ENCODE measurements at places on chromosomes 13 and 19.

GRCh38 chr19:9883231-9883758 is 48.2 kb downstream of the PIN1 start:
- no peak for DNase-seq

- no peak for DNase-seq
Measured at GRCh38 chr19:18730885-18731513, 47.5 kb downstream of the CRTC1 start.

DNA sequence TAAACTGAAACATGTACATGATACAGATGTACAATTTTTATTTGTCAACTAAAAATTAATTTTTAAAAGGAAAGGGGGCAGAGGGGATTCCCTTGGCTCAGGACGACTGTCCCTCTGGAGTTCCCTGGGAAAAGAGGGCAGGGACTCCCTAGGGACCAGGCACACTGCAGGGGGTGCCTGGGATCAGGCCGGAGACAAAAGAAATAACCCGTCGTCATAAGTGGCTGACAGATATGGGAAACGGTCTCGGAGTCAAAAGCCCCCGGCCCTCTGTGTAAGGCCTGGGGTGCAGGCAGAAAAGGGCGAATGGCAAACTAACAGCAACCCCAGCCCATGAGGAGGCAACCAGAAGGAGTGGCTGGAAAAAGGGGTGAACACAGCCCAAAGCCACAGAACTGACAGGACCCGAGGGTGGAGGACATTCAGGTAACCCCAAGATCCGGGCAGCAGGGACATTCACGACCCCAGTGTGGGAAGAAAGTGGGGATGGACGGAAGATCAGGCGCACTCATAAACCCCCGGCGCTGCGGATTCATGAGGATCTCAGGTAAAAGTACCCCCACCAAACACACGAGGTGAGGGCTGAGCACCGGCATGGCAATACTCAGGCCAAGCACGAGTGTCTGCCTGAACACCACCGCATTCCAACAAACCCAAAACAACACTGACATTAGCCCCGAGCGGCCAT is 6.7 kb downstream of the MLLT1 start:
- DNase-seq: no peak

DNA sequence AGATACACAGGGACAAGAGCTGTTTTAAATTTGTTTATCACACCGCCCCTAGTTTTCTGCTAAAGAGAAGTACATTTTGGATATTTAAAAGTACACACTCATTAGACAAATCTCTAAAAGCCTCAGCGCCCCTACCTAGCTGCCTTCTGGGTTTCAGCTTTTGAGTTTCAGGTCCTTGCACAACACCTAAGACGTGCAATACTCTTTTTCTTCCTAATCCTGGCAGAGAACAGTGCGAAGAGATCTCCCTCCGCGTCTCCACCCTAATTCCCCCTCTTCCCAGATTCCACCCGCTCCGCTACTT is 421 bp upstream of the KLF5 start:
- no peak for DNase-seq

DNA sequence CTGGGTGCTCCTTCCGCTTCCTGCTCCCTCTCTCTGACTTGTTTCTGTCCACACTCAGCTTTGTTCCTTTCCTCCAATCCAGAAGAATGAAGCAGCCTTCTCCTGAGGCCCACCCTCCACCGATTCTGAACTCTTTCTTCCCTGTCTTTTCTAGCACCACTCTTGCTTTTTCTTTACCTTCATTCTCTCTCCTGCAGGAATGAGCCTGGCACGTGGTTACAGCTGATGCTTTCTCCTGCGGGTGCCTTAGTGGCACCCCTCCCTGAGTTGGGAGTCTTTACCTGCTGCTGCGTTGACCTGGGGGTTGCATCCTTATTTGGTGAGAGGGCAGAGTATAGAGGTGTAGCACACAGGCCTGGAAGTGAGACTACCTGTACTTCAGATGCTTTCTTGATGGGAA is 6.2 kb downstream of the UBAC2 start:
- no peak for DNase-seq

DNA sequence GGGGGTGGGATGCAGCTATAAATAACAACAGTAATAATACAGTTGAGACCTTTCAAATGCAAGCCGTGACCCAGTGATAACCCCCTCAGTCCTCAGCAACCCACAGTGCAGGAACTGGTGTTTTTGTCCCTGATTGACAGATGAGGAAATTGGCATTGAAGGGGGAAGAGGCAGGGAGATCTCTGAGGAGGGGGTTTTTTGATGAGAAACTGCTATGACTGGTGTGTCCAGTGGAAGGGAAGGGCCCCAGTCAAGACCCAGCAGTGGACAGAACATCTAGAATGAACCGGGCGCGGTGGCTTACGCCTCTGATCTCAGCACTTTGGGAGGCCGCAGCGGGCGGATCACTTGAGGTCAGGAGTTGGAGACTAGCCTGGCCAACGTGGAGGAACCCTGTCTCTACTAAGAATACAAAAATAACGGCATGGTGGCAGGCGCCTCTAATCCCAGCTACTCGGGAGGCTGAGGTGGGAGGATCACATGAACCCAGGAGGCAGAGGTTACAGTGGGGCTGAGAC is 1.9 kb downstream of the MAP1S start:
- no peak for DNase-seq

GRCh38 chr19:10747271-10747670 is 29.4 kb downstream of the DNM2 start:
- DNase-seq: no peak

DNA sequence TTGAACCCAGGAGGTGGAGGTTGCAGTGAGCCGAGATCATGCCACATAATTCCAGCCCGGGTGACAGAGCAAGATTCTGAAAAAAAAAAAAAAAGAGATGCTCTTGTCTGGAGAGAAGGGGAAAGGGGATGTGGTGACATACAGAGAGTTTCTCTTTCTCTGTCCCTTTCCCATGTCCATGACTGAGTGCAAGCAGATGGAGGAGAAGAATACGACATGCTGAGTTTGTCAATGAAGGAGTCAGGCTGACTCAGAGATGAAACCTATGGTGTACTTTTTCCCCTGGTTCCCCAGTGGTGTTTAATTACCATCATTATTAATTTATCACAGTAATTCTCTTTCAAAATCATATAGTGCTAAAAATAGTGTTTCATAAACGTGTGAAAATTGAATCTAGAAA is 448.8 kb downstream of the FOXO1 start:
- no peak for DNase-seq

GRCh38 chr19:32131005-32131404 is 214.4 kb upstream of the ZNF507 start:
- no peak for DNase-seq

DNA sequence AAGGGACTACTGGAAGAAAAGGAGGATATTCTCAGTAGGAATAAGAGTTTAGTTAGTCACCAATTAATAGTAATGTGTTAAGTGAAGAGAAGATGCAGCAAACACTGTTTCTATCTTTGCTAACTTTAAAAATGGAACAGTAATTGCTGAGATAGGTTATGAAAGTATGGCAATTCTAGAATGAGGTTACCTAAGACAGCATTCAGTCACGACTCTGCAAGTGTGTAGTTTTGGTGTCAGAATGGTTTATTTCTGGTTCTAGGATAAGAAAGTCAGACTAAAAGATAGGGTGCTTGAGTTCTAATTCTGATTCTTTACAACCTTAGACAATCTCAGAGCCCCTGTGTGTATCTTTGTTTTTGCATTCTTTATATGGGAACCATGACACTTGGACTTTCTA is 138.1 kb downstream of the POU4F1 start:
- DNase-seq: no peak

DNA sequence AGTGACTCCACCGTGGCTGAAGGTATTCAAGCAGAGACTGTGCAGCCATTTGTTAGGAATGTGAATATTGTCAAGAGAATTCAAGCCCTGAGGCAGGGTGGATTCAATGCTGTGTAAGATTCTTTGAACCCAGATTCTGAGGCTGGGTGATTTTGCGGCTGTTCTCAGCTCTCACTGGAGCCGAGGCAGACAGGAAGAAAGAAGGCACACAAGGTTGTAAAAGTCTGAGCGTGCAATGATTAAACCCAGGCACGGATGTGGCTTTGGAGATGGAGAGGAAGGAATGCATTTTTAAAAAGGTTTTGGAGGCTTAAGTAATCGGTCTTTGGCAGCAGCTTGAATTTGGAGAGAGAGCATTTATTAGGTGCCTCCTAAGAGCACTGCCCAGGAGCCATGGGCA is 187.9 kb downstream of the KATNAL1 start:
- no peak for DNase-seq

- no peak for DNase-seq
Measured at GRCh38 chr19:12967907-12968306, 1.5 kb upstream of the DAND5 start.

DNA sequence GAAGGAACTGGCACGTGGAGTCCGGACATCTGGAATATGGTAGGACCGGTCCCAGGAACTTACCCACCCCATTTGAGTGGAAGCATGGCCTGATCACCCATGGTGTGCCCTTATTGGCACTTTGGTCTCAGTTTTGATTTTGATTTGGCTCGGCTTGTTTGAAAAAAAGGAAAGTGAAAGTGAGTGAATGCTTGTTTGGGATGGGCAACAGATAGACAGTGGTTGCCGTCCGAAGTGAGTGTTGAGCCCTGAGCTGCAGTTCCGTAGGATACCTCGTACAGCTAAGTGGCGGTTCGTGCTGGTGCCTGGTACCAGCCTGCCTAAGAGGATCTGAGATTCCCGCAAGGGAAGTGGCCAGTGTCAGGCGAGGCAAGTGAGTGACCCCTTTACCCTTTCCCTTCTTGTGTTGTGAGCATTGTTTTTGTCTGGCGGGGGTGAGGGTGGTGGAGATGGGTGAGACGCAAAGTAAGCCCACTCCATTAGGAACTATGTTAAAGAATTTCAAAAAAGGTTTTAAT is 605.8 kb downstream of the UQCRFS1 start:
- DNase-seq: no peak

DNA sequence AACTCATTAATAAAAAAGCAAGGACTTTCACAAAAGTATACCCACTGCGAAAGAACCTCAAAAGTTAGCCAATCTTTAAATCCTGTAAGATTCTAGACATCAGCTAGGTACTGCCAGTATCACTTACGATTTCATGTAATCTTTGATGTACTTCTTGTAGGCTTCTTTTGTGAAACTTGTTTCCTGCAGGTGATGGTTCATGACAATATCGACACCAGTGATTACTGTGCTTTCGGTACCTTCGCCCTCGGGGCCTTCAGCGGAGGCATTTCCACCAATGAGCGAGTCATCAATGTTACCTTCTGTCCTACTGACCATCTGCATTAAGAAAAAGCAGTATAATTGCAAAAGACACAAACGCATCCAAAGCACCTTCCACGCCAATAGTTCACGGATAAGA is 1.1 kb downstream of the TPT1 start:
- DNase-seq: no peak

- DNase-seq: no peak
Measured at GRCh38 chr19:38945562-38946228, 15.0 kb downstream of the MRPS12 start.

DNA sequence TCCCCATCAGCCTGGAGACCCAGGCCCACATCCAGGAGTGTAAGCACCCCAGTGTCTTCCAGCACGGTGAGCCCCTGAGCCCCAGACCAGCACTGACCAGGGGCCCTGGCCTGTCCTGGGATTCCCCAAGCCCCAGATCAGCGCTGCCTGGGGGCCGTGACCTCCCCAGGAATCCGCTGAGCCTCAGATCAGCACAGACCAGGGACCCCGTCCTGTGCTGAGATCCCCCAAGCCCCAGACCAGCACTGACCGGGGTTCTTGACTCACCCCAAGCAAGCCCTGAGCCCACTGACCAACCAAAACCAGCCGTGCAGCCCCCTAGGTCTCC is 5.7 kb downstream of the MCOLN1 start:
- DNase-seq: no peak

DNA sequence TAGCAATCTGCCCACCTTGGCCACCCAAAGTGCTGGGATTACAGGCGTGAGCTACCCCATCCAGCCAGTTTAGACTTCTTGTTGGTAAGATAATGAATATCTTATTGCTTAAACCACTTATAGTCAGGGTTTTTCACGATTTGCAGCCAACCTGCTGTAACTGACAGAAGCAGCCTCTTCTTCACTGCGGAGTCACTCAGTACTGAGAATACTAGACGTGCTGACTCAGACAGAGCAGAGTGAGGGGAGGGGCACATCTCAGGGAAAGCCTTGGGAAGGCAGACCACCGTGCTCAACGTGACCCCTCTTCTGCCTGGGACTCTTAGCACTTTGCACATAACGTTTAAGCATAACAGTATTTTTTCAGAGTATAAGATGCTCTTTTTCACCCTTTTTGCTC is 74.3 kb upstream of the ARHGEF7 start:
- DNase-seq: no peak

DNA sequence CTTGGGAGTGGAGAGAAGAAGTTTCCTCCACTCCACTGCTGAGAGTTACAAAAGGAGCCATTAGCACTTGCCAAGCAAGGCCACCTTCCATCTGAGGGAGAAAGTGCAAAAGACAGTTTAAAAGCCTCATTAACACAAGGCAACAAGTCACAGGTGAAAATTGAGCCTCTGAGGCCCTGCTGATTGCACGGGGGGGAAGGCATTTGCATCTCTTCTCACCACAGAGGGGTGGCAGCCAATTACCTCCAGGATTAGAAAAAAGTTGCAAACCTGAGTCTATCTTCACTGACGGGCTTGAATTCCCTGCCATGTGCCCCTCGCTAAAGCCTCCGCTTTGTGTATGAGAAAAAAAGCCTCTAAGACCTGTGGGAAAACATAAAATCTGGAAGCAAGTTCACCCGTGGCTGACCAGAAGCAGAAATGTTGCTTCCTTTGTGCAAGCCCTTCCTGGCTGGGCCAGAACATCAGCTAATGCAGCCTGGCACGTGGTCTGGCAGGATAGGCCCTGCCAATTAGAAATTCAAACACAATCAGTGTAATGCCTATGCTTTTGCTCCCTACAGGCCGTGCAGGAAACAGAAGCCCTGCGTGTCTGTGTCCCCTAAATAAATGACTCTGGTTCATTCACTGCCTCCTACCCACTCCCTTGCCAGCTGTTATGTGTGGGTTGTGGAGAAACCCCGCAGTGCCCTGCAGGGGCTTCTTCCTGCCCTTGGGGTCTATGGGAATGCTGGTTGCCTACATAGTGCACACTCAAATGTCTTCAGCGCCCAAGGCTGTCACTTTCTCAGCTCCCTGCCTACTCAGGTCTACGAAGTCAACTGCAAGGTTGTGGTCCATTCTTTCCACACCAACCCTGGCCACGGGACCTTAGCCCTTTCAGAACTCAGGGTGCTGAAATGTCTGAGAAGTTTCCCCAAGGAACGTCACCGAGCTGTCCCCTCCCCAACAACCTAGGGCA is 150.2 kb downstream of the UQCRFS1 start:
- no peak for DNase-seq

- DNase-seq: no peak
Measured at GRCh38 chr13:79155883-79156282, 250.2 kb downstream of the RBM26 start.

Data from hematopoietic multipotent progenitor cell treated with erythropoietin and hydrocortisone succinate and interleukin-3 and kit ligand, for 17 days (in vitro differentiated cells).